ENCODE measurements at places on chromosomes 5 and 9. TPM values are rescaled to one million over a fixed set of nuclear protein-coding genes. Genes with fewer than 3 reads are reported as not detected.

Gene TRPM6
- total RNA-seq: 0.24 TPM

Gene NEURL1B
- total RNA-seq: 4.7 TPM

Gene EHMT1
- 97.1 TPM for total RNA-seq

Gene PPP2R2B
- total RNA-seq: 75.5 TPM

Gene WHRN
- total RNA-seq: 10.6 TPM

Gene TMC1
- not detected for total RNA-seq

Gene VLDLR
- total RNA-seq: 13.5 TPM

Gene PCDHGA1
- not detected for total RNA-seq

Gene HTR4
- not detected for total RNA-seq

Gene ESM1
- total RNA-seq: not detected

Gene ACO1
- 35.2 TPM for total RNA-seq

Gene IL5
- total RNA-seq: not detected

Gene PTGES
- total RNA-seq: 1.2 TPM

Gene PCDHB16
- 0.07 TPM for total RNA-seq

Gene UGCG
- 27.6 TPM for total RNA-seq

Gene GPR21
- total RNA-seq: not detected

Gene GRIA1
- total RNA-seq: 0.28 TPM

Gene GGTA1
- not detected for total RNA-seq

Gene TMEM215
- 0.10 TPM for total RNA-seq

Gene SLC25A48
- total RNA-seq: 0.04 TPM

Gene CTNND2
- total RNA-seq: 2.9 TPM

Gene THBS4
- 3.4 TPM for total RNA-seq

Gene PIP5KL1
- 3.4 TPM for total RNA-seq

Gene MRNIP
- 56.2 TPM for total RNA-seq

Gene ALDH7A1
- total RNA-seq: 64.3 TPM

Gene COL5A1
- total RNA-seq: 10.1 TPM

Gene ORM1
- total RNA-seq: not detected

Gene IRX1
- 2.7 TPM for total RNA-seq

Gene HAVCR2
- 0.18 TPM for total RNA-seq

Gene PRDM9
- not detected for total RNA-seq

Gene PDE6A
- not detected for total RNA-seq

Gene VCAN
- total RNA-seq: 85.8 TPM

Gene GCNT4
- 4.1 TPM for total RNA-seq

Gene PTGS1
- 0.69 TPM for total RNA-seq

Gene ANKRD18B
- total RNA-seq: 14.4 TPM

Gene SPOCK1
- 1.4 TPM for total RNA-seq

Gene SPINK1
- total RNA-seq: 1.4 TPM
